ENCODE measurements at places on chromosomes 3 and 15. TPM values are rescaled to one million over a fixed set of nuclear protein-coding genes. Genes with fewer than 3 reads are reported as not detected.

- no peak for DNase-seq
These were observed 114.9 kb upstream of the MEF2A start for GRCh38 chr15:99450896-99451358.

DNA sequence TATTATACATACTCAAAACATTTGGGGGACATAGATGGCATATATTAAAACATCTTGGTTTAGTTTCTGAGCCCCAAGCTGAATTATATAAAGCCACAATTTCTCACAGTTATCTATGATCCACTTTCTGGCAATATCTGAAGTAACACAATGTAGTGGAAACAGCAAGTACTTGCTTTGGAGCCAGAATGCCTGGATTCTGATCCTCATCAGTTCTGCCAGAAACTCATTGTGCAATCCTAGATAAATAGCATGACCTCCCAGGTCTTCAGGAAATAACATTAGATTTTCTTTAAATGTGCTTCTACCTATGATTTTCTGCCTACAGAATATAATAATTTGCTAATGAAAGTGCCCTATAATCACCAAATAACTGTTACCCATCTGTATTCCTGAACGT is 544.9 kb downstream of the NAALADL2 start:
- DNase-seq = no peak

PLD1 gene
- total RNA-seq = 49.6 TPM

DNA sequence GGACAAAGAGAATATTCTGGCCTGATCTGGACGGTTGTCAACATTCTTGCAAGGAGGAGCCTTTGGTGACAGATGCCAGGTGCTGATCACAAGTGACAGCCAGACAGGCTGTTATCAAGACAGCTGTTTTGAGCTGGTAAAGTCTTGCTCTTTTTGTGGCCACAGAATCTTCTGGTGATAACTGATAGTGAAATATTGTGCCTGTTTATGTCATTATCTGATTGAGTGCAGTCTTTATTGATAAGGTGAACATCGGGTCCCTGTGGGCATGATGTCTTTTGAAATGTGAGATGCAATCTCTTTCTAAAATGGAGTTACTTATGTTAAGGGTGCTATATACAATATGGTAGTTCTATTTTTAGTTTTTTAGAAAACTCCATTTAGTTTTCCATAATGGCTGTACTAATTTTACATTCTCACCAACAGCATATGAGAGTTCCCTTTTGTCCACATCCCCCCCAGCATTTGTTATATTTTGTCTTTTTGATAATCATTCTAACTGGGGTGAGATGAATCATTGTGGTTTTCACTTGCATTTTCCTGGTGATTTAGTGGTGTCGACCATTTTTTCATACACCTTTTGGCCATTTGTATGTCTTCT is 10.7 kb downstream of the CEP63 start:
- DNase-seq = no peak

DNA sequence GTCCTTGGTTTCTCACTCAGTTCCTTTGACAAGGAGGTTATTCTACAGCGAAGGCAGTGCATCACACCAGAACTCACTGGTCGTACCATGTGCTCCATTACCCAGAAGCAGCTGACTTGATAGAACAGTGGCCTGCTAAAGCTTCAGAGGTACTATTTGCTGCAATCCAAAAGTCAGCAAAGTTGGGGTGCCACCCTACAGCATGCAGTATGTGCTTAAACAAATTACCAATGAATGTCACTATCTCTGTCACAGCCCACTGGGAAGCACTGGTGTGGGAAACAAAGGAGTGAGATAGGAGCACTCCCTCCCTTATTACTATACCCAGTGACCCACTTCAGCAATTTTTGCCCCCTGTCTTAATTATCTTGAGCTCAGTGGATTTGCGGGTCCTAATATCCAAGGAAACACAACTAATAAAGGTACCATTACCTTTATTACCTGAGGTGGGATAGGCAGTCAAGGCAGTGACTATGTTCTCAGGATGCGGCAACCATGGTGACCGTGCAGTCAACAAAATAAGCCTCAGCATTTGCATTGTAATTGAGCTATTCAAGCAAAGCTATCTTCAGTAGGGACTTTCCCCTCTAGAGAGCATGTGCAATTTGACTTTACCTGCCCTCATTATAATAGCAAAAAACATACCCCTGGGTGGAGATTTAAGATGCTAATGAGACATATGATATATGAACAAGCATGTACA is 199.4 kb downstream of the OCA2 start:
- no peak for DNase-seq

GRCh38 chr3:128131897-128132646 is 8.5 kb upstream of the RUVBL1 start:
- no peak for DNase-seq

- DNase-seq = no peak
These were observed 80.4 kb downstream of the IQSEC1 start for GRCh38 chr3:12992629-12993516.

EBLN2 gene
- 3.2 TPM for total RNA-seq

DNA sequence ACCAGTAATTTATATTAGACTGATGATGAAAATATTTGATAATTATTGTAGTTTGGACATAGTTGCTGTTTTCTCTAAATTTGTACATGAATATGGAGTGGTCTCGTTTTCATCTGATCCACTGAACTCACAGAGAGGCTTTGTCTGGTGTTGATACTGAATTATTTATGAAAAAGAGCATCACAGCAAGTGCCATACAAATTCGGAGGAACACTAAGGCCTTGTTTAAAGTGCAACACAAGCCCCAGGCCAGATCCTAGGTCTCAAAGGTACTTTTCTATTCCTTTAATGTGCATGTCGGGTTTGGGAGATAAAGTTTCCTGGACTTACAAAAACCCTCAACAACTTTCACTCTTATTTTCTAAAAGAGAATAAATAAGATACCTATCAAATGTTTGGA is 796.8 kb upstream of the EPHA6 start:
- DNase-seq = no peak

FILIP1L gene
- 18.5 TPM for total RNA-seq

- DNase-seq = no peak
These were observed 40.0 kb downstream of the SLC6A11 start for GRCh38 chr3:10855871-10856662.
